ENCODE measurements at places on chromosomes 16 and 17.
A peak's percentile ranks its signal among the peaks of the same experiment; 100 is the strongest.

- DNase-seq = no peak
- no peaks in the 10 kb centered on the region for H3K4me1 ChIP-seq
- H3K4me3 ChIP-seq = no peak overlapping the region
- no peaks in the 10 kb centered on the region for H3K36me3 ChIP-seq
Observed at GRCh38 chr17:68697850-68698361, 96.7 kb upstream of the FAM20A start.

- no peaks in the 10 kb centered on the region for H3K36me3 ChIP-seq
- DNase-seq = peak; percentile 38
- H3K27ac ChIP-seq = no peak overlapping the region
- H3K4me3 ChIP-seq = no peak overlapping the region
- H3K4me1 ChIP-seq = no peaks in the 10 kb centered on the region
Observed at GRCh38 chr17:77892469-77893143, 65.9 kb upstream of the TNRC6C start.

DNA sequence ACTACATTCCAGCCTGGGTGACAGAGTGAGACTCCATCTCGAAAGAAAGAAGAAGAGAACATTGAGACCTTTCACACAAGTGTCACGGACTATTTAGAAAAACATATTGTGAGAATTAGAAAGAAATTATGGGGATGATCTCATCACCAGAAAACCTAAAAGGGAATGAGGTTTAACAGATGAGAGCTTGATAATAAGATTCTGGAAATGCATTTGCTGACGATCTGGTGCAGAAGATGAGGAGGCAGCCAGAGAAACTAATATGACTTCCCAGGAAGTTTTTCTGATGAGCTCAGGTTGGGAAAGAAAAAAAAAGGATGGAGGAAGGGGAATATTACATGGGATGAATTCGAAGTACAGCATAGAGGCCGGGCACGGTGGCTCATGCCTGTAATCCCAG, 10.8 kb upstream of the APOH start:
- no peak overlapping the region for H3K4me3 ChIP-seq
- no peak for DNase-seq
- H3K36me3 ChIP-seq = no peaks in the 10 kb centered on the region
- no peak overlapping the region for H3K27ac ChIP-seq
- H3K27me3 ChIP-seq = no peaks in the 10 kb centered on the region

- H3K27me3 ChIP-seq = no peaks in the 10 kb centered on the region
- H3K27ac ChIP-seq = peak within 1 kb of the TSS; percentile 76
Observed at GRCh38 chr17:3557768-3558583, at the start of gene TRPV3. TRPV3 (minus strand) TSS chr17:3557812; CDS start chr17:3554850, 2,962 bp downstream.

GRCh38 chr17:1473170-1473569, 17.1 kb upstream of the CRK start:
- H3K27me3 ChIP-seq = no peaks in the 10 kb centered on the region
- H3K4me3 ChIP-seq = no peak overlapping the region
- peaks cover 90% of the 10 kb centered on the region for H3K36me3 ChIP-seq
- H3K4me1 ChIP-seq = no peaks in the 10 kb centered on the region

DNA sequence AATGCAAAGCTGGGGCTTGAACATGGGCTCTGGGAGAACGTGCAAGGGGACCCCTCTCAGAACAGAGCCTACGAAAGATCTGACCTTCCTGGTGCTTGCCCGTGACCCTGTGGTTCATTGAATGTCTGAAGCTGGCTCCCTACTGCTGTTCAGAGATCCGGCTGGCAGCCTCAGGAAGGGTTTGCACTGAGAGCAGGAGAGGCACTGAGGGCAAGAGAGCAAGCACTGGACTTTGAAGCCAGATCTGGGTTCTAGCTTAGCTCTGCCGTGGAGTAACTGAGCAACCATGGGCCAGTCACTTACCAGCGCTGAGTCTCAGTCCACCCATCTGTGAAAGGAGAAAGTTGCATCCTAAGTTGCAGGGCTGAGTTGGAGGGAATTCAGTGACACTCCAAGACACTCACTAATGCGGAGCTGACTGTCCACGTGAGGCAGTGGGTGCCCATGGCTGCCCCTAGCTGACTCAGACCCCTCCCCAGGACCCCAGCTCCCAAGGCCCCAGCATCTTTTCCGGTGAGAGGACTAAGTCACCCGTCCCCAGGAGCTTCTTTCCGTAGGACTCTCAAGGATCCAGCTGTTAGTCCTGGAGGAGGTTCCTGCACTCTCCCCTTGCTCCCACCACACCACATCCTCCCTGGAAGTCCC, 41.3 kb downstream of the BEAN1 start:
- H3K27ac ChIP-seq = no peak overlapping the region
- H3K36me3 ChIP-seq = no peaks in the 10 kb centered on the region
- no peak for DNase-seq
- H3K4me1 ChIP-seq = no peaks in the 10 kb centered on the region
- H3K27me3 ChIP-seq = no peaks in the 10 kb centered on the region

GRCh38 chr16:88678224-88678979, 7.9 kb downstream of the SNAI3 start:
- DNase-seq = no peak
- no peak overlapping the region for H3K27ac ChIP-seq
- no peaks in the 10 kb centered on the region for H3K36me3 ChIP-seq
- no peaks in the 10 kb centered on the region for H3K27me3 ChIP-seq
- no peak overlapping the region for H3K4me3 ChIP-seq

DNA sequence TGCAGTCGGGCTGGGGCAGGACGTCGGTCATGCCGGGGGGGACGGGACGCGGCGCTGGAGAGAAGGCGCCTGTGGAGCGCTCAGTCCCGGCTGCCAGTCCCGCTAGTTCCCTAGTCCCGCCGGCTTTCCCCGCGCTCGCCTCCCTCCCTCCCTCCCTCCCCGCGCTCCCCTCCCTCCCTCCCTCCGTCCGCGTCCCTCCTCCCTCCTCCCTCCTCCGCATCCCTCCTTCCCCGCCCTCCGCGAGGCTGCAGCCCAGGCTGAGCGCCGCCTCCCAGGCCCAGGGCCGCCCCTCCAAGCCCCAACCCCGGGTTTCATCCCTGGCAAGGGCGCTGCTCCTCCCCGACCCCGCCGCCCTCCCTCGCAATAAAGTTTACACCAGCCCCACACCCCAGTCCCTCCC, 34.8 kb downstream of the TIMM22 start:
- H3K4me1 ChIP-seq = no peaks in the 10 kb centered on the region
- no peaks in the 10 kb centered on the region for H3K27me3 ChIP-seq
- no peak for DNase-seq
- H3K36me3 ChIP-seq = peaks cover 28% of the 10 kb centered on the region

DNA sequence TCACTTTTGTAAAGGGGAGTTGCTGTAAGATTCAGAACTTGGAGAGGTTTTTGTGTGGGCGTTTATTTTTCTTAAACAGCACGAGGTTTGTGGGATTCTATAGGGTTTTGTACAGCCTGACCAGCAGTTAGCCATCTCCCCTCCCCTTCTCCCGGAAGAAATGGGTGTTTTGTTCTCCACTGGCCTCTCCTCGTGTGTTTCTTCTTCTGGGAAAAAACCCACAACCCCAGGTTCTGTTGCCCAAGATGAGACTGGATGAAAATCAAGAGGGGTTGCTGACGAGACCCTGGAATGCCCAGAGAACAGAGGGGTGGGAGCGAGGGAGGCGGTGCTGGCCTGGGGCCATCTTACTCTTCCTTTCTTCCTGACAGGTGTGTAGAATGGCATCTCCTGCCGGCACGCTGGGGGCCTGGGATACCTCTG, 186.1 kb downstream of the MSI2 start:
- H3K27me3 ChIP-seq = no peaks in the 10 kb centered on the region
- H3K27ac ChIP-seq = no peak overlapping the region
- peaks cover 17% of the 10 kb centered on the region for H3K4me1 ChIP-seq
- H3K4me3 ChIP-seq = no peak overlapping the region

DNA sequence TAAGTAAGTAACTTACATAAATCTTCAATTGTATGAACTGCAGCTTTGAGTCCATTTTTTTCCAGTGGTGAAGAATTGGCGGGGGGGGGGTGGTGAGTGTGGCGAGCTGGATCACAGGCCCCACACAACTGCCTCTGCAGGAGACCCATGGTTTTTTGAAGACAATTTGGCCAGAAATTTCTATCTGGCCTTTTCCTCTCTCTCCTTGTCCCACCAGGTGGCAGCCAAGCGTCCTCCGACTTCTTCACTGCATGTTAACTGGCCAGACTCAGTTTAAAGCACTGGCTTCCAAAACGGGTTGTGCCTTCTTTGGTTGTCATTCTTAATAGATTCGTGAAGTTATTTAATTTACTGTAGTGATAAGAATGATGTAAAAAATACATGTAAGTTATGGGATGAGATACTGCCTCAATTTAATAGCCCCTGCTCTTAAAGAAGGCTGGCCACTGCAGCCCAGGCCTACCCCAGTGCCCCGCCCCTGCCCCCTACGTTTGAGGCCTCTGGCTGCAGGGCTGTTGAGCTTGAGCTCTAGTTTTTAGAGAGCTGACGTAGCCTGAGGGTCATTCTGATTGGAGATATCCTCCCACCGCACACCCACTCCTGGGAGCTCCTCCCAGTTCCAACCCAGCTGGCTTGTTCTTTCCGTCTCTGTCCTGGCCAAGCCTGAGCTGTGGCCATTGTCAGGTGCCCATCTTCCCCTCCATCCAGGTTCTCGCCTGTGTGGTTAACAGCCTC, 36.4 kb downstream of the AKAP1 start:
- no peaks in the 10 kb centered on the region for H3K4me1 ChIP-seq
- H3K4me3 ChIP-seq = no peak overlapping the region
- no peaks in the 10 kb centered on the region for H3K27me3 ChIP-seq
- H3K27ac ChIP-seq = no peak overlapping the region
- no peaks in the 10 kb centered on the region for H3K36me3 ChIP-seq
- no peak for DNase-seq

- H3K4me1 ChIP-seq = peaks cover 26% of the 10 kb centered on the region
- DNase-seq = peak; percentile 85
- H3K27ac ChIP-seq = no peak overlapping the region
- no peaks in the 10 kb centered on the region for H3K36me3 ChIP-seq
- peaks cover 29% of the 10 kb centered on the region for H3K27me3 ChIP-seq
- peak overlapping the region; percentile 51 for H3K4me3 ChIP-seq
Observed at GRCh38 chr17:49496183-49496866, 1.2 kb downstream of the NGFR start.

DNA sequence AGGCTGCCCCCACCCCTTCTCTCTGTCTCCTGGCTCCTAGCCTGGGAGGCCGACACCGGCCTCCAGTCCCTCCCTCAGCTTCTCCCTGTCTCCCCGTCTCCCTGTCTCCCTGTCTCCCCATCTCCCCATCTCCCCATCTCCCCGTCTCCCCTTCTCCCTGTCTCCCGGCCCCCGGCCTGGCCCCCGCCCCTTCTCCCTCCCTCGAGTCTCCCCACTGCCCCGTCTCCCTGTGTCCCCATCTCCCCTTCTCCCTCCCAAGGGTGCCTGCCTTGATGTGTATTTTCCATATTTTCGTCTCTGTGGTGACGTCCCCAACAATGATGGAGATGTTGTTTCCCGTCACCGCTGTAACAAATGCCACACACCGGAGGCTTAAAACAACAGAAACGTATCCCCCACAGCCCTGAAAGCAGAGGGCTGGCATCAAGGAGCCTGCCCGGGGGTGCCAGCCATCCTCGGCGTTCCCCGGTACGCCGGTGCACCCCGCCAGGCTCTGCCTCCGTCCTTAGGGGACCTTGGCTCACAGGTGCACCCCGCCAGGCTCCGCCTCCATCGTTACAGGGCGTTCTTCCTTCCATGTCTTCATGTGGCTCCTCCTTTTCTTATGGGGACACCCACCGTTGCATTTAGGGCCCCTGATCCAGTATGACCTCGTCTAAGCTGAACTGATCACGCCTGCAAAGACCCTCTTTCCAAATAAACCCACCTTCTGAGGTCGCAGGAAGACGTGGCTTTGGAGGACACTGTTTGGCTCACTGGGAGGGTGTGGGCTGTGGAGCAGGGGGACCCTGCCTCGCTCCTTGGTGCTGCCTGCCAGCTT, 151.6 kb downstream of the NPIPB11 start:
- DNase-seq = no peak
- no peaks in the 10 kb centered on the region for H3K27me3 ChIP-seq
- H3K36me3 ChIP-seq = no peaks in the 10 kb centered on the region
- H3K4me3 ChIP-seq = no peak overlapping the region

- H3K4me3 ChIP-seq = no peak overlapping the region
- no peak for DNase-seq
- H3K27ac ChIP-seq = no peak overlapping the region
- H3K27me3 ChIP-seq = peaks cover 8% of the 10 kb centered on the region
- H3K36me3 ChIP-seq = no peaks in the 10 kb centered on the region
Observed at GRCh38 chr16:31005350-31006085, 4.9 kb downstream of the STX1B start.

DNA sequence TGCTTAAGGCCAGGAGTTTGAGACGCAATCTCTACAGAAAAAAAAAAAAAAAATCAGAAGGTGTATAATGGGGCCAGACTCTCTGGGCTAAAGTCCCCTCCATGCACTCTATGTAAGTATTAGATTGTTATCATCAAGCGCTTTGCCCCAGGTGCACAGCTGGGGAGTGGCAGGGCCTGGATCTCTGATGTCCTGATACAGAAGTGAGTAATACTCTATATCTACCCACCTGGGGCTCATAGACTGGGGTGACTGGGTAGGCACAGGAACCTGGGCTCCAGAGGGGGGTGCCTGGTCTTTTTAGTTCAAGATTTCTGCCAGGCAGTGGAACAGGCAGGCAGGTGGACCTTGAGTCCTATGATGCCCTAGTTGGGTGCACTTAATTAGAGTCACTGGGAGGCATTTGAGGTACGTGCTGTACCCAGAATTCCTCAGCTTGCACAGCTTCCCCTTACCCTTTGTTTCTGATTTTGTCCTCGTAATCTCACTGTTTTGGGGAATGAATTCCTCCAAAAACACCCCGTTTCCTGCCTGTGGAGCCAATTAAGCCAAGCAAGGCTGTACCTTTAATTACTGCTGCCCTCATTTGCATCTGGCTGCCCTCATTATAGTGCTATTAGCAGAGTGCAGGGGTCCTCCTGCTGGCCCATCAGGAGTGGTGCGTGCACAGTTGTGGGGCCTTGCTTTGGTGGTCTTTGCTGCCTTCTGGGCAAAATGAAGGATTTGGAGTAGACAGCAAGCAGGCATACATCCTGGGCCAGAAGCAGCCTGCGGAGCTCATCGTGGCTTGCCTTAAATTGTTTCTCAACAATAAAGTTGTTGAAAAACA, 239.0 kb downstream of the SNX29 start:
- no peaks in the 10 kb centered on the region for H3K27me3 ChIP-seq
- DNase-seq = no peak
- peak overlapping the region; percentile 85 for H3K27ac ChIP-seq
- no peaks in the 10 kb centered on the region for H3K36me3 ChIP-seq
- H3K4me3 ChIP-seq = no peak overlapping the region

Data from Peyer's patch (tissue), 4 donors.